Activated naive CD8-positive, alpha-beta T cell treated with anti-CD3 and anti-CD28 coated beads, Interleukin-2, amount 10 ng/mL, durations not matched to agents 7 days and 5 days (primary cell): ENCODE measurements at places on chromosomes 4 and X. TPM values are rescaled to one million over a fixed set of nuclear protein-coding genes. Genes with fewer than 3 reads are reported as not detected.

DNA sequence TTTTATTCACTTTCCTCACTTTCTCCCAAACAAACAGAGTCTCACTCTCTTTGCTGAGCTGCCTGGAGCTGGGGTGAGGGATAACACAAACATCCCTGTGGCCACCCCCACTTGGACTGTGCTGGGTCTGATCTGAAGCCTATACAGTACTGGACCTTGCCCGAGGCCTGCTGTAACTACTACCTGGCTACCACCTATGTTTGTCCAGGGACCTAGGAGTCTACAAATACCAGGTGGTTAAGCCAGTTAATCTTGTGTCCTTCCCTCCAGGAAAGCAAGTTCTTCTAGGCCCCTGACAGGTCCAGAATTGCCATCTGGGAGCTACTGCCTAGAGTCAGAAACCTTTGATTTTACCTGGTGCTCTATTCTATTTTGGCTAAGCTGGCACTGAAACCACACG is 87.3 kb downstream of the RTL3 start:
- no peak for DNase-seq

TEX11 gene
- total RNA-seq = not detected

PDS5A gene
- 99.9 TPM for total RNA-seq

DNA sequence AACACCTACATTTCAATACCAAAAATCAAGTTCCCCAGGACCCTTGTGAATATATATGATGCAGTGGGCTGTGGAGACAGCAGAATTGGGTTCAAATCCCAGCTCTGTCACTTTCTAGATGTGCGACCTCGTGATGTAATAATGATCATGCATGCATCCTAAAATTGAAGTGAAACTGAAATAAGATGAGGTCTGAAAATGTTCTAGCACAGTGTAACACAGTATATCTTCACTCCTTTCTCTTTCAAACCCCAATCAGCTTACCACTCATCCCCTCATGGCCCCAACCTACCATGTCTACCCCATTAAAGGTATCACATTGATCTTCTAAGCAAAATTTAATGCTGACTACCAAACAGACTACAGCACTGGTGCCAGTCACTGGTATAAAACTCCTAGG is 69.9 kb upstream of the BRS3 start:
- DNase-seq = no peak

MAP3K15 gene
- 0.30 TPM for total RNA-seq

GNRHR gene
- not detected for total RNA-seq

DNA sequence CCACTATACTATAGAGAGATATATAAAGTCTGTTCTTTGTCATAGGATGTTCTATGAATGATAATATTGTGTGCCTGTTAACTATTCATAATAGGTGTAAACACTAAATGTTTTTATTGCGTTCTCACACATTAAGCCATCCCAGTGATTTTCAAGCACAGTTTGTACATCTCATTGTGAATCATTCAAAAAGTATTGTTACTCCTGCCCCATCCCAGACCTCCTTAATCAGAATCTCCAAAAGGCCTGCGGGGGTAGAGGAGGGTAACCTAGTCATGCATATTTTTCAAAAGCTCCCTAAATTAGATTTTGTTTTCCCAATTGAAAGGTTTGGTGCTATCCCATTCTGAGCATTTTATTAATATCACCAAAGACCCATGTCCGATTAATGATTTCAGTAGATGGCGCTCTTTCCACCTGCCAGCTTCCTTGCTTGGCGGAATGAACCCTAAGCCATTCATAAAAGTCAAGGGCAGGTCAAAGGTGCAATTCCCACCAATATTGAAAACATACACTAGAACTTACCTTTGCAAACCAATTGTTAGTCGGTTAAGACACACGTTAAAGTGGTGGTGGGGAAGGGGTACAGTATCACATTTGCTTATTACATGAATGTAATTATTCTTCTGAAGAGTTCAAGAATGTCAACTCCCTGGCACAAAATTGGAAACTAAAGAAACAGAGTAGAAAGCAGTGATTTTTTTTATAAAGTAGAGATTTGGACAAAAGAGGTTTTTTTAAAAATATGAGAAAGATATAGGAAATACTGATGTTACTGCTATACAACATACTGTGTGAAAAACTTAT is 5.8 kb upstream of the TET2 start:
- DNase-seq = no peak

- DNase-seq = no peak
Observed at GRCh38 chr4:73682508-73682907, 57.9 kb upstream of the CXCL8 start.

- no peak for DNase-seq
Observed at GRCh38 chr4:186805020-186805820, 81.6 kb upstream of the FAT1 start.
